Stromal cell of bone marrow (primary cell): ENCODE measurements at places on chromosomes 11 and 22.

- no peak for DNase-seq
These were observed 324.0 kb upstream of the PLET1 start for GRCh38 chr11:112584672-112585071.

GRCh38 chr22:49666146-49666809 lies 161.4 kb downstream of the BRD1 start:
- DNase-seq, result no peak

- DNase-seq, result no peak
These were observed 17.8 kb downstream of the TMEM121B start for GRCh38 chr22:17103351-17103750.

GRCh38 chr22:40714499-40715337 lies 35.4 kb downstream of the MCHR1 start:
- no peak for DNase-seq

DNA sequence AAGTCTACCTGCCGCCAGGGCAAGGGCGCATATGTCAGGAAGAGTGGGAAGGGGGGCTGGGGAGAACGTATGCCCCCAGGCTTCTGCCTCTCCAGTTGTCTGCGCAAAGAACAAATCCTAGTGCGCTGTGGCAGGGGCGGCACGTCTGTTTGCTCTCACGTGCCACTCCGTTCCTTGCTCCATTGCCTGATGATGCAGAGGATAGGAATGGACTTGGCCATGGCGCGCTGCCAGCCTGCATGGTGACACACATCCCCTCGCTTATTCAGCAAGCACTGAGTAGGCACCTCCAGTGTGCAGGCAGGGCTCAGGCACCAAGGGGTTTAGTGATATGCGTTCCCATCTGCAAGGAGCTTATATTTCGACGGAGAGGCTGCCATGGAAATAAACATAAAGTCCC lies 45.4 kb upstream of the SLC22A12 start:
- peak; percentile 12 for DNase-seq

- DNase-seq, result no peak
These were observed 72.4 kb downstream of the CYP2R1 start for GRCh38 chr11:14819596-14819995.

GRCh38 chr22:25930788-25931310 lies 188.9 kb downstream of the MYO18B start:
- DNase-seq, result no peak

GRCh38 chr22:31602259-31602952 lies 59.6 kb downstream of the PISD start:
- peak; percentile 61 for DNase-seq

DNA sequence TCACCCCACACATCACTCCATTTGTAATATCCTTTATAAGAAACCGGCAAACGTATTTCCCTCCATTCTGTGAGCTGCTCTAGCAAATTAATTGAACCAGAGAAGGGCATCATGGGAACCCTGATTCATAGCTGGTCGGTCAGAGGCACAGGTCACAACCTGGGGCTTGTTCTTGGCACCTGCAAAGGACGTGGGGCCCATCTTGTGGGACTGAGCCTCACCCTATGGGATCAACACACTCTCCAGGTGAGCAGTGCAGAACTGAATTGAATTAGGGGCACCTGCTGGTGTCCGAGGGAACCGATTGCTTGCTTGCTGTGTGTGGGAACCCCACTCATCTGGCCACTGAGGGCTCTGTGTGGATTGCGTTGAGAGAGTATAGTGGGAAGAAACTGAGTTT lies 145.3 kb downstream of the CTTN start:
- DNase-seq, result no peak

- DNase-seq, result no peak
These were observed 36.4 kb downstream of the DKK3 start for GRCh38 chr11:11971906-11972547.

DNA sequence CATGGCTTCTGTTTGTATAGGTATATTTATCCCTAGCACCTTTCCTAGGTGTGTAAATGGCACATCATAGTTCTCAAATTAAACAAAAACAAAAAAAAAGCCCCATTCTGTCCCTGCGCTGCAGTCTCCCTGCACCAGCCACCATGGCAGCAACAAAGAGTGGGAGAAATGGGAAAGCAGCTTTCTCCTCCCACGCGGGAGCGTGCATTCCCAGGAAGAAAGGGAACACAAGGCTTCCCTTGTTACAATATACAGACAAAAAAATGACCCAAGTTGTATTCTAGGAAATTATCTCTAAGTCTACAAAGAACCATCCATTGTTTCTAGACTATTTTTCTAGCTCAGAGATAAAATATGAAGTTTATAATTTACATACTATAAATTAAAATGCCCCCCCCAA lies 16.1 kb upstream of the TMPRSS5 start:
- no peak for DNase-seq

DNA sequence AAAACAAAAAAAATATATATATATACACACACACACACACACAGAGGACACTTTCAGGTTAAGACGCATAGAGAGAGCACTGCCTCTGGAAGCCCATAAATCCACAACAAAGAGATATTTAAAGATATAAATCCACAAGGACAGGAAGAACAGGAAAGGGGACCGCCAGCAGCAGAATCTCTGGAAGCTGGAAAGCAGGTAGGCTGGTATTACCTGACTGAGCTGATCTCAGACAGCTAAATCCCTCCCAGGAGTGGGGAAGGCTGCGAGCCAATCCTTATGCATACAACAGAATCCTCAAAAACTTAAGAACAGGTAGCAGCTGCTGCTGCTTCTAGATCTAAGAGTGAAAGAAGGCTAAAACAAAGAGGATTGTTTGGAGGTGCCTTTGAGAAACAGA lies 1.8 kb upstream of the MCAT start:
- no peak for DNase-seq

DNA sequence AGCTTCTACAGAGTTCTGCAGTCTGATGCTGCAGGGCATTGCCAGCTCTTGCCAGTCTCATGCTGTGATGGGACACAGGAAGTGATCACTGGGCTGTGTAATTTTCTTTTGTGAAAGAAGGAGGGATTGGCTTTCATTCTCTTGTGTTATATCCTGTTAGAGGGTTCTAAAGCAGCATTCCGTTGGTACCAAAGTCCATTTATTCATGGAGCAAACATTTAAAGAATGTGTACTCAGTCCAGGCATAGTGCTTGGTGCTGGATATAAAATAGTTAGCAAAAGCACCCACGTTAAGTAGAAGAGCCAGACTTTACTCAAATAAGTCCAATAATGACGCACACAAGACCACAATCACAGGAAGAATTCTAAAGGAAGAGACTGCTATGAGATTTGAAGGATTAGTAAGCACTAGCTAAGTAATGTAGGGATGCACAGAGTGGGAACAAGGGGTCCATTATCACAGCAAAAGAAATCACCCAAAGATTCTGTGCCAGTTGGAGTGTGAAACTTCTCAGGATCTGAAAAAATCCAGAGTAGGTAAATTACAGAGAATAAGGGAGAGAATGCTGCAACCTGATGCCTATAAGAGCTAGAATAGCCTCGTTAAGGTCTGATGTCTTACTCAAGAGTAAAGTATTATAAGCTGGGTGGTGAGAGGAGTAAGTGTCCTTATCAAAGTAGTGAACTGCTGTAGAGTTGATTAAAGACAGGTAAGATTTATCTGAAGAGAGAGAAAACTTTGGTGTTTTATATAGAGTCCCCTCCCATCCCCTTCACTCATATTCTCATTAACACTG lies 728.3 kb downstream of the METTL15 start:
- peak; percentile 80 for DNase-seq

- DNase-seq, result no peak
These were observed 1176.4 kb downstream of the BRD1 start for GRCh38 chr22:48651036-48651890.

- no peak for DNase-seq
These were observed 593.2 kb downstream of the BRD1 start for GRCh38 chr22:49234459-49234858.

- DNase-seq, result no peak
These were observed 95.1 kb downstream of the CELSR1 start for GRCh38 chr22:46442217-46442853.

DNA sequence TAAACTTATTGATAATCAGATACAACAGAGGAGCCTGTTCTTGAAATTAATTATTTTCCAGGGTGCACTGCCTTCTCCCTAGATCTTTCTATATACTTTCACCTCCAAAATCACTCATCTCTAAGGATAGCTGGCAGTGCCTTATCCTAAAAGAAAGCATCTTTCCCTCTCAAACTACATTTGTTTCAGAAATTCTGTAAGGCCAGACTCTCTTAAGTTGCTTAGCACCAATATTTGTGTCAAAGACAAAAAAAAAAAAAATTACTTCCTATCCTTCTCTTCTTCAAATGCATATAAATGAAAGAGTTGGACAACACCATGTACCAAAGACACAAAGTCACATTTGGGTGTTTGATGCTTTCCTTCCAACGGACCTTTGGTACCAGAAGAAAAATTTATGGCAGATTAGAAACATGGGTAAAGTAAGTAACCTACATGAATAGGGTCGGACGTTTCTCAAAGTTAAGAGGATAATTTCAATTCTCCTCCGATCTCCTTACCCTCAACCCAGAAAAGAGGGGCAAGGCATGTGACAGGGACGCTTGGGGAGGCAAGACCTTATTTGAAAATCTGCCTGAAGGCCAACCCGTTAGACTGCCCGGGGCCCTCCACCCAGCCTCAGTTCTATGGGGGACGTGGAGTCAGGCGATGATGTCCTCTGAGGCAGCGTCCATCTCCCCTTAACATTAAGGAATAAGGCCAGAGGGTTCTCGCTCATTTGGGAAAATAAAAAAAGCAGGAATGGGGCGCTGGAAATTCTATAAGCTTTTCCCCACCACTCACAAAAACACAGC lies 66.3 kb downstream of the ETS1 start:
- no peak for DNase-seq

- DNase-seq, result no peak
These were observed 759.4 kb downstream of the NELL1 start for GRCh38 chr11:21428796-21429195.

GRCh38 chr11:8301622-8302021 lies 37.9 kb upstream of the LMO1 start:
- no peak for DNase-seq

DNA sequence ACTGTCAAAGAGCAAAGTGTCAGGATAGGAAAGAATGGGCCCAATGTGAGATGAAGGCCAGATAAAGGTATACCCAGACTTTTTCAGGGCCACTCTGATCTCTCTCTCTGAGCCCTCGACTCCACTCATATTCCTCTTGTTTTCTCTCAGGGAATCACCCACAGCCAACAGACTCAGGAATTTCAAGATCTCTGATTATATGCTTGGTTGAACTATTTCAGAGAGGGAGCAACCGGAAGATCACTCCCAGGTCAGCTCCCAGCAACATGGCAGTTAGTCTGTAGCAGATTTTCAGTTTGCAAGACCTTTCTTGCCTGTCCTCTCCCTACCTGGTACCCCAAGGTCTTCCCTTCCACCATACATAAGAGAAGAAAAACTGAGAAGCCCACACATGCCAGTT lies 102.5 kb downstream of the C11orf58 start:
- DNase-seq, result no peak

DNA sequence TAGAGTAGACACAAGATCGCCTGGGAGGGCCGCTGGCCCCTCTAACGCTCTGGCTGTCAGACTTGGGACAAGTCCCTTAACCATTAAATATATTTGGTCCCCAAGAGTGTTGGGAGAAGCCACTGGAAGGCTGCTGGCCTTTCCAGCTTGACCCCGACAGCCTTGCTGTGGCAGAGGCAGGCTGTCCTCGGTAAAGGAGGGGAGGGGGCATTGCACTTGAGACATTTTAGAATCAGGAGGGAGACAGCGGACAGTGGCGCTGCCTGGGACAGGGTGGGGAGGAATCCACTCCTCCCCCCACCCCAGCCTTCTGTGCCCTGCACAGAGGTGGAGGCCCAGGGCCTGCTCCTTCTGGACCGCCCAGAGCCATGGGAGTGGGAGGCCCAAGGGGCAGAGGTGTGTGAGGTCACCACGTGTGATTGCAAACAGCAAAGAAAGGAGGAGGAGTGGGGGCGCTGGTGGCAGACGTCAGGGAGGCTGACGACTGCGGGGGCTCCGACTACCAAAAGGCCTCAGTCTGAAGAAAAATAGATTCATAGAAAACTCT lies 28.9 kb downstream of the APOL1 start:
- DNase-seq, result no peak

GRCh38 chr22:35894464-35894878 lies 134.2 kb downstream of the RBFOX2 start:
- DNase-seq, result no peak

GRCh38 chr11:42870480-42870879 lies 441.3 kb upstream of the API5 start:
- no peak for DNase-seq

DNA sequence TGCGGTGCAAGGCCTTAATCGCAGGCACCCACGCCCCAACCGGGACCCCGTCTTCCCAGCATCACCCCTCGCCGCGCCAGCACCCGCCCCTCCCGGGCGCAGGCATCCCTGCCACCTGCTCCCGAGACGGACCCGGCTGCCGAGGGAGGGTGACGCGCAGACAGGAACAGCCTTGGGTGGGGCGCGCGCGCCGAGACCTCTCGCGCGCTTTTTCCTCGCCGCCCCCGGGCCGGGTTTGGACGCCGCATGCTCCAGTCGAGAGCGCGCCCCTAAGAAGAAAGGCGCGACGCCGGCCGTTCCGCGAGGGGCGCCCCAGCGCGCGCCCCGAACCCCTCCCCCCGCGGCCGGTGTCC lies 504 bp downstream of the CFL1 start:
- no peak for DNase-seq

DNA sequence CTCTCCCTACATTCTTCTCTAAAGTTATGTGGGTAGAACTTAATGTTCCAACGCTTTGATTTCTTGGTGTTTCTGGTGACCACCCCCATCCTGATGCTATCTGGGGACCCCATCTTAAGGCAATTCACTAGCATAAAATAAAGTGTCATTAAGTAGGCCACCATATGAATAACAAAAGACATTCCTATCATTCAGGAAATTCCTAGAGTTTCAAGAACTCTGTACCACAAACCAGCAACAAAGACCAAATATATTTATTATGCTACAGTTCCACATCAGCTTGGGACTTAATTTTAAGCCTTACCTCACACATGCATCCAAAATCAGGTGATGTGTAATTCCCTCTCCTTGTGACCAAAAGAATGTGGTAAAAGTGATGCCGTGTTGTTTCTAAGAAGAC lies 254.6 kb upstream of the LRRC4C start:
- DNase-seq, result no peak

- peak; percentile 53 for DNase-seq
These were observed 1.6 kb downstream of the MAML2 start for GRCh38 chr11:96341211-96342013.

DNA sequence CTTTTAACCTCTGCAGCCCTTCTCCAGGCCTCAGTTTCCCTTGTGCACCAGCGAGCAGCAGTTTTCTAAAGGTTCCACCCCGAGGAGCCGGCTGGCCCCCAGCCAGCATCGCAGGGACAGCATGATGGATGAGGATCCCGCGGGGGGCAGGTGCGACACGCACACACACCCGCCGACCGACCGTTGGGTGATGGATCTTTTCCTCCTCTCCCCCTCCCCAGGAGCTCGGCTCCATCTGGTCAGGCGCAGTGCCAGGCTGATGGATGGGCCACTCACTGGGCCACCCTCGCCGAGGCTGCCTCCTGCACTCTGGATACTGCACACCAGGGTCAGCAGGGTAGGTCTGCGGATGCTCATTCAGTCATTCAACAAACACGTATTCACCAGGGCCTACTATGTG lies 12.8 kb upstream of the CABP7 start:
- DNase-seq, result no peak
